Muscle of back (tissue), 13 donors: ENCODE measurements at places on chromosomes 6 and 20.

DNA sequence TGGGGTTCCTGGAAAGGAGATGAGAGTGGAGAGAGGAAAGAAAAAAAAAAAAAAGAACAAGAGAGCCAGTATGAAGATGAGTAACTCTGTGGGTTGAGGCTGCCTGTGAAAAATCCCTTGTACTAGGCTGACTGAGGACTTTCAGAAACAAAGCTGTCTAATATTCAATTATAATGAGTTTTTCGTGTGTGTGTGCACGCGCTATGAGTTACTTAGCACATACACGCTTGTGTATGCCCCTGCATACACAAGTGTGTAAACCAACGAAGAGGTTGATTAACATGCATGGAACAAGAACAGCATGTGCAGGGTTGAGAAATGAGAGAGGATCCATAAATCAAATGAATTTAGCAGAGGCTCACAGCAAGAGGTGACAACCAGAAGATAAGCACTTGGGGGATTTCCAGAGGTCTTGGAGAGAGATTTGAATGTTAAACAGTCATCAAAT, 4.8 kb upstream of the RBPJL start:
- no peak for DNase-seq

- no peak for DNase-seq
These were observed 651.6 kb upstream of the MARCKS start for GRCh38 chr6:113205553-113205952.

GRCh38 chr6:54860739-54861138, 14.2 kb downstream of the FAM83B start:
- no peak for DNase-seq

DNA sequence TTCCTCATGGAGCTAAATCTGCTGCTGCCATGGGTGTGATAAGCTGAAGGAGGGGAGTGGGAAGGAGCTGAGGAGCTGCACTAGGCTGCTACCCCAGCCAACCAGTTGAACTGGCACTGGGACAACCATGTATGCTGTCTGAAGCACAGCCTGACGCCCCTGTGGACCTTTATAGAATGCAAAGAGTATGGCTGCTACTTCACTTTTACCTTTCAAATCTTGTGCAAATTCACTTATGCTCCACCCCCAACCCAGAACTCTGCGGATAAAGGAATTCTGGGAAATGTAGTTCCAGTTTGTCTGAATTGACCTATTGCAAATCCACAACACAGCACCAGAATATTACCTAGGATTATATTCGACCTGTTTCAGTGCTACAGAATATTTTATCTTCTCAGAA, 217.4 kb upstream of the SLC35B3 start:
- no peak for DNase-seq

GRCh38 chr6:57019434-57019833, 27.1 kb upstream of the KIAA1586 start:
- no peak for DNase-seq

GRCh38 chr6:21694168-21694567, 100.6 kb downstream of the SOX4 start:
- DNase-seq: no peak

GRCh38 chr20:53582574-53583351, 10.9 kb downstream of the ZNF217 start:
- DNase-seq: no peak
